Stimulated activated CD8-positive, alpha-beta memory T cell treated with anti-CD3 and anti-CD28 coated beads, Interleukin-4, amount 100 ng/mL, for 48 hours (primary cell): ENCODE measurements at places on chromosomes 6 and 20.
A peak's percentile ranks its signal among the peaks of the same experiment; 100 is the strongest.

GRCh38 chr6:138736640-138737039 lies 36.9 kb upstream of the CCDC28A start:
- DNase-seq, result no peak

DNA sequence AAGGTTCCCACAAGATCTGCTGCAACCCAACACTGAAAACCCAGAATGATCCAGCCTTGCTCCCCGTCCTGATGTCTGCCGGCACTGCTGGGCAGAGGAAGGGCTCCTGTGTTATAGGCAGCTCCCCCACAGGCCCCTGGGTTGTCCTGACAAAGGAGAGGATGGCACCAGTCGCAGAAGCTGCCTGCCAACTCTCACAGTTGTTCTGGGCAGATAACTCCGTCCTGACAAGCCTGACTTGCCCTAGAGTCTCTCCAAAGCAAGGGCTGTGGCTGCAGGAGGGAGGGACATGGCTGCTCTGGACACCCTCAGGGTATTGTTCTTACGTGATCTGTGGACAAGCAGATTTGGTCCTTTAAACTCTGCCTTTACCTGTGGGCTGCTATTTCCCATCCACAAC lies 243.8 kb downstream of the CDH26 start:
- DNase-seq, result no peak

- DNase-seq, result no peak
These were observed 174.0 kb downstream of the SYNE1 start for GRCh38 chr6:152463164-152463563.

DNA sequence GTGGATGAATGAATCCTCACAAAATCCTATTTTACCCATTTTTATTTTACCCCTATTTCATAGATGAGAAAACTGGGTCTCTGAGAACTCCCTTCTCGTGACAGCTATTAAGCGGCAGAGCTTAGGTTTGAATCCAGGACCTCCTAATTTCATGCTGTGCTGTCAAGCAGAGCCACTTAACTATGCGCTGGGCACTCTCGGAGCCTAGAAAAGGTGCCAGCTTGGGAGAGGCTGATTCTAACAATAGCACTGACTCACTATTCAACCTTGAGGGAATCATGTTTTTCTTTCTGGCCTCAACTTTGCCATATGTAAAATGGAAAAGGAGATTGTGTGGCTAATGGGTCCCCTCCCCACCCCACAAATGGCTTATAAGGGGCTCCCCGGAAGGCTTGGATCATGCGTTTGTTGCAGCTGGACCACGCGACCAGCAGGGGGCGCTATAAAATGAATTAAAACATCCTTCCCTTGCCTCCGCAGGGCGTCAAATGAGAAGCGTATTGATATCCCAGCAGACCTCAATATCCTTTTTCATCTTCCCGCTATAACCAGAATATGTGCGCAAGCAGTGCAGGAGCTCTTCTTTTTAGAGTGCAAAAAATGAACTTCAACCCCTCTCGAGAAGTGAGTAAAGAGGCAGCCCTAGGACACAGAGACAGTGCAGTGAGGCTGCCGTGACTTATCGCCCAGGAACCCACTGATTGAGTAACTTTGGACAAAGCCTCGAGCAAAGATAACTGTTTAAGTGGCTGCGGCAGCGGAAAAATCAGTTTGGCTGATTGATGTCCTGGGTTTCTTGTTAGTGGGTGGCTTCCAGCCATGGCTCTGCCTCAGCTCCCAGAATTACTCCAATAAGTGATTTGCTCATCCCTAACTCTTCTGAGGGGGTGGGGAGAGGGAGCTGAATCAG lies 12.8 kb upstream of the PDYN start:
- peak; percentile 62 for DNase-seq

DNA sequence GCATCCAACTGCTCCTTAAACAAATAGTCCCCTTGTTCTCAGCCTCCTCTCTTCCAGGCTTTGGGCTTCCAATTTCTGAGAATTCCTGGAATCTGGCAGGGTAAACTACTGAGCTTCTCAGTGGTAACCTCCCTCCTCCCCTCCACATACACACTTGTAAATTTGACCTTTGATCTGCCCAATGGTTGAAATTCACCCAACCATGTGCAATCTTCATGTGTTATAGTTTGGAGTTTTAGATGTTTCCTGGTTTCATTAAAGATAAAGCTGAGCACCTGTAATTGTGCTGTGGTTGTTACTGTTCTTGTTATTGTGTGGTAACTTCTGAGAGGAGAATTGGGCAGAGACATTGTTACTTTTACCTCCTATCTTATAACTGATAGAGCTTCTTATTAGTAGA lies 328.4 kb downstream of the TPBG start:
- no peak for DNase-seq

DNA sequence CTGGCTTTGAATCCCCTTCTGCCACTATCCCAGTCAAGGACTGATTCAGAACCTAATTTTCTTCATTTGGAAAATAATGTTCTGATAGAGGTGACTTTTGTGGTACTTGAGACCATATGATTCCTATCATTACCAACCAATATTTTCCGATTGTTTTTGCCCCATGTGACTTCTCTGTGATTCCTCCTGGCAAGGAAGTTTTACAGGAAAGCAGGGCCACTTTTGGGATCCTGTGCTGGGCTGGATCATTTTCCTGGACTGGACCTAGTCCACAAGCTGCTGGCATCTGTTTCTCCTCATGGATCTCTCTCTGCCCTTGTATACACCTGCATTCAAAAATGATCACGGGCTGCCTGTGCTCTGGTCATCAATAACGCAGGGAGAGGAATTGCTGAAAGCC lies 13.9 kb upstream of the SNHG17 start:
- no peak for DNase-seq

DNA sequence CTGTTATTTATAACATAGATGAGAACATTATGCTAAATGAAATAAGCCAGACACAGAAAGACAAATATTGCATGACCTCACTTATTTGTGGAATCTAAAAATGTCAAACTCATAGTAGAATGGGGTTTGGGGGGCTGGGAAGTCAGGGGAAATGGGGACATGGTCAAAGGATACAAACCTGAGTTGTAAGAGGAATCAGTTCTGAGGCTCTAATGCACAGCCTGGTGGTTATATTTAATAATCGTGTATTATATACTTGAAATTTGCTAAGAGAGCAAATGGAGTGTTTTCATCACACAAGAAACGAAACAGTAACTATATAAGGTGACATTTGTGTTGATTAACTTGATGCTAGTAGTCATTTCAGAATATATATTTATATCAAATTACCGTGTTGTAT lies 40.8 kb upstream of the GFOD1 start:
- DNase-seq, result no peak

DNA sequence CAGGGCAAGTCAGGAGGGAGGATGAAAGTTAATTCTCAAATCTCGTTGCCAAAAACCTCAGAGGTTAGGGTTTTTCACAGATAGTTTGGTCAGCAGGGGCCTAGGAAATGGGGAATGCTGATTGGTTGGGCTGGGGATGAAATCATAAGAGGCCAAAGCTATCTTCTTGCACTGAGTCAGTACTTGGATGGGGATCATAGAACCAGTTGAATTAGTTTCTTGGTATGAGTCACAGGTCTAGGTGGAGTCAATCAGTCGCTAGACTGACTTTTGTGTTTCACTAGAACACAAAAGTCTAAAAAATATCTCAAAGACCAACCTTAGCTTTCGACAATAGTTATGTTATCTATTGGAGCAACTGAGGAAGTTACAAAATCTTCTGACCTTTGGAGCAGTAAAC lies 368.5 kb downstream of the TBC1D32 start:
- DNase-seq, result no peak

DNA sequence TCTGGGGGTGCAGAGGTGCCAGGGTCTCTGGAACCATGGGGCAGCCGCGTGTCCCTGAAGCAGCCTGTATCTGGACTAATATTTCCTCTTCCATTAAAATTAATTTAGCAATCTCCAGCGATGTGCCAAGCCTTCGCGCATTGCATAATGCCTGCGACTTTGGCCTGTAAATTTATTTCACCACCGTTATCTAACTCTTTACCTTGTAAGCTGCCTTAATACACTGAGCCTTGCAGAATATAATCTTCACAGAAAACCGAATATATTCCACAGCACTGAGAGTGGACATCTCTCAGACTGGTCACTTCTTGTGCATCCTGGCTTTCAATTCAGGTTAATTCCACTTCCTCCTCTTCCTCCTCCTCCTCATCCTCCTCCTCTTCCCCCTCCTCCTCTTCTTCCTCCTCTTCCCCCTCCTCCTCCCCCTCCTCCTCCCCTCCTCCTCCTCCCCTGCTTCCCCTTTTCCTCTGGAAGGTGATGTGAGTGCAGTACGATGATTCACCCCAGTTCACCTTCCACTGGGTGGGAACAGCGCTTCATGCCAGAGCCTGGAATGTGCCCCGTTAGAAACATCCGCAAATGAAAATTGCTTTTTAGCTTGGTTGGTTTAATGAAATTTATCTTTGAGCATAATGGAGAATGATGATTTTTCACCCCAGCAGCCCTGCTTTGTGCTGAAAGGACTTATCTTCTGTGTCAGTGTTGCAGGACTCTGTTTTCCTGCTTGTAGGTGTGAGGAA lies 101.4 kb downstream of the CDH4 start:
- DNase-seq, result no peak
